GM10248 (cell line): ENCODE measurements at places on chromosomes 2 and 18.
A peak's percentile ranks its signal among the peaks of the same experiment; 100 is the strongest.

GRCh38 chr18:56003720-56004088 lies 415.7 kb upstream of the TCF4 start:
- DNase-seq: no peak

DNA sequence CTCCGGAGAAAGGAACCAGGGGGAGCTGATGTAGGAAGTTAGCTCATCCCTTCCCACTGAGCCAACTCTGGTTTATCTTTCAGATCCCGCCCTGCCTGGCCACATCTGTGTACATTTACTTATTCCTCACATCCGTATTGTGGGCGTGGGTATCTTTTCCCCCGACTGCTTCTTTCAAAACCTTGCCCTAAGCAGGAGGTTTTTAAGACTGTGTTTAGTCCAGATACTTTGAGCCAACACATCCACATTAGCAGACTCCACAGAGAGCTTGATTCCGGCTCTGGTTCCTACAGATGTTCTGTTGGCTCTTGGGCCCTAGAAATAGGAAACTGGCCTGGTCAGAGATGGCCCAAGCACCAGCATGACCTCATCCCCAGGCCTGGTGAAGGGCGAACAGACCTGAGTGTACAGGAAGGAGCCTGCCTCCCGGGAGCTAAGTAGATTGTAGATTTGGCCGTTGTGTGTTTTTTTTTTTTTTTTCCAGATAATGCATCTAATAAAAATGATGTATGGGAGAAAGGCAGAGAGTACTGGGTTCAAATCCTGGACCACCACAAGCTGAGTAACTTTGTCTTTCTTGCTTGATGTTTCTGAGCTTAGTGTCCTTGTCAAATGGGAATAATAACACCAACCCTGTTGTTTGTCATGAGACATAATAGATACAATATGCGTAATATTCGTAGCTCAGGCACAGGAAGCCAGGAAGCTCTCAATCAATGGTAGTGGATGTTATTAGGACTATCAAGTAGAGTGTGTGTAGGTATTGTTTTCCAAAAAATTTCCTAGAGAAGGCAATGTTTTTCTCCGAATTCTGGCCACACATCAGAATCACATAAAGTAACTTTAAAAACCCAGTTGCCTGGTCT lies 92.3 kb downstream of the PRKCE start:
- no peak for DNase-seq

- DNase-seq: peak; percentile 87
Measured at GRCh38 chr2:130824492-130825061, 12.1 kb upstream of the ARHGEF4 start.

DNA sequence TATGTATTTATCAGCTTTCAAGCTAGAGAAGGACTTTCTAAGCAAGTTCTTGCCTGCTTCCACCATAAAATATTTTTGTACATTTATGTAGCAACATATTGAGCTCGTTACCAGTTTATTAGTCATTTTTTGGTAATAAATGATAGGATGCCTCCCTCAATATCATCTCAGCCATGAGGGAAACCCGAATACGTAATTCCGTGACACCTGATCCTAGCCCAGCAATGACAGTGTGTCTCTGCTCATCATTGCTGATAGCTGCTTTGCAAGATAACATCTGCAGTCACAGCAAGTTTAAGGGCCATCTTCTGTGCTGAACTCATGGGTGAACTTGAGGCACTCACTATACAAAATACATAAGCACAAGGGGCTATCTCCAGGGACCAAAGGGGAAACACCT lies 62.2 kb downstream of the COL6A3 start:
- DNase-seq: no peak

DNA sequence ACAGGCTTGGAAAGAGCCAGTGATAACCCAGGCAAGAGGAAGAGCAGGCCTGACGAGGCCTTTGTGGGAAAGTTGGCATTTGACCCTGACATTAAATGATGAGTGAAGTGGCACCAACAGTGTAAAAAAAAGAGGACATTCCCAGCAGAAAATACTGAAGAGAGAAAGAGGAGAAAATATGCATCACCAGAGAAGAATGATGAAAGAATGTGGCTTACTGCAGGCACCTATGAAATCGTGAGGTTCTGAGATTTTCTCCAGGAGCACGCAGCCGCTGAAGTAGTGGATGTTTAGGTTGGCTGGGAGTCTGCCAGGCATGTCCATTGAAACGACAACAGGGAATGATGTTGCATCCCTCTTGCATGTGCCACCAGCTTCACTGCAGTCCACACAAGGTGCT lies 13.8 kb downstream of the EHD3 start:
- DNase-seq: no peak

GRCh38 chr2:22885245-22885644 lies 499.7 kb upstream of the KLHL29 start:
- no peak for DNase-seq

DNA sequence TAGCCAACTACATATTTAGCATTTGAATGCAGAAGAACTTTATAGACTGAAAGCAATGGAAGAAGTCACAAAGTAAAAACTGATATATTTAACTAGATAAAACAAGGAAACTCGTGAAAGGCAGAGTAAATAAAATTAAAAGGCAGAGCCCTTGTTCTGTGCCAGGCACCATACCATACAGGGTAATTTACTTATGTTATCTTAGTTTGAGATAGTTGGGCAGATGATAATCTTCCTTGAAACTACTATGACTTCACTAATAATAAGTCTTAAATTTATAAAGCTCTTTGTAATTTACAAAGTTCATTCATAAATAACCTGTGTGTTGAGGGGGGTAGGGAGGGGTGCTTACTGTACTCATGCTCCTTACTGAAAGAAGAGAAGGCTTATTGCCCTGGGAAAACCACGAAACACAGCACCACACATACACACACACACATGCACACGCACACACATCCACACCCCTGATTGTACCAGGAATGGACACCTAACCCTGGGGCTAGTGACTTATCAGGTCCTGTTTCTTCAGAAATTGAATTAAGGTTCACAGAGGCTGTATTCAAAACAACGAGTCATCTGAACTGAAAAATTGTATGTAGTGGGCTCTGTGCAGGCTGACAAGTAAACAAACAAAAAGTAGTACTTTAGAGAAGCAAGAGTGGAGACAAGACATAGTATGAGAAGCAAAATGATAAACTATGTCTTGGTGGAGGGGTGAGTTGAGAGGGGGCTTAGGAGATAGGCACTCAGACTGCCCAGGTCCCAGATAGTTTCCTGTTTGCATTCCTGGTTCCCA lies 38.1 kb downstream of the AGFG1 start:
- no peak for DNase-seq

- DNase-seq: no peak
Measured at GRCh38 chr2:134771313-134771801, 52.6 kb upstream of the TMEM163 start.

GRCh38 chr2:88187927-88188326 lies 17.8 kb downstream of the THNSL2 start:
- no peak for DNase-seq

GRCh38 chr2:58137221-58137620 lies 90.6 kb downstream of the VRK2 start:
- no peak for DNase-seq

DNA sequence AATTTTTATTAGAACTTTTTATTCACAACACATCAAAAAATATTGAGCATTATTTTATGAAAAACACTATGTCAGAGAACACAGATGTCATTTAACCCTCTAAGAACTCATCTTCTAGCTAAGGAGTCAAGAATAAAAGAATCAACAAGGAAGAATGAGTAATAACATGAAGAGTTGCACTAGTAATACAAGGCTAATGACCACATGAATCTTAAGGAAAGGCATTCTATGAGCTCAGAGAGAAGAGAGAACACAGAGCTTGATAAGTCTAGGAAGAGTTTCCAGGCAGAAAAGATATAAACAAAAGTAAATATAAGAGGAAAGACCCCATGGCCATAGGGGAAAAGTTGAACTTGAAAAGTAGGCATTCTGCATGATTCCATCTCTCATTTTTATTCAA lies 166.5 kb downstream of the MAIP1 start:
- no peak for DNase-seq

- no peak for DNase-seq
Measured at GRCh38 chr18:52874774-52875173, 534.8 kb downstream of the DCC start.

DNA sequence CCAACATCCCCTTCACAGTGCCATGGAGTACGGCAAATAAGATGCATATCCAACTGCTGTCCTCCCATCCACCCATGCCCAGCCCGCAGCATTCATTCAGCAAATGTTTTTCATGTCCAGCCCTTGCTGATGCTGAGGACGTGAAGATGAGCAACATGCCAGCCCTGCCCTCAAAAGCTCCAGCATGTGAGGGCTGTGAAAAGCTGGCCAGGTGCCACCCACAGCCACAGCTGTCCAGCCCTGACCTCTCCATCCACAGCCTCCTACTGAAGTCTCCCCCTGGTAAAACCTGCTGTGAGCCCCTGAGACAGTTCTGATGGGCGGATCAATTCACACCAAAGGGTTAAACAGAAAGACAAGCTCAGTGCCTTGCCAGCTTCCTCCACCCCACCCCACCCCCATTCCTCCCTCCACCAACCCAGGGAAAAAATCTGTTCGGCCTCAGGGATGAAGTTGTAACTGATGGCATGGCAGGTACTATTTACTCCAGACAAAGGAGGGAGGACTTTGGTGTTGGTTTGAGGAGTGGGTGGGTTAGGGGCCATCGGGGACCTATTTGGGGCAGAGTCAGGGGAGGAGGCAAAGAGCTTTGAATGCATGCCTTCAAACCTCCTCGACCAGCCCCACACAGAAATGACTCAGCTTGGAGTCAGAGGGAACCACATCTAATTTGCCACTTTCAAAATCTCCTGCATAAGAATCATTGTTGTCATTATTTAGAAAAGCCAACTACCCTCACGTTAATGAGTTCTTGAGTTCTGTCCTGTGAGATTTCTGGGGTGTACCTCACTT lies 4.3 kb downstream of the ZBTB7C start:
- no peak for DNase-seq

- no peak for DNase-seq
Measured at GRCh38 chr2:216144857-216145256, 35.7 kb downstream of the XRCC5 start.

DNA sequence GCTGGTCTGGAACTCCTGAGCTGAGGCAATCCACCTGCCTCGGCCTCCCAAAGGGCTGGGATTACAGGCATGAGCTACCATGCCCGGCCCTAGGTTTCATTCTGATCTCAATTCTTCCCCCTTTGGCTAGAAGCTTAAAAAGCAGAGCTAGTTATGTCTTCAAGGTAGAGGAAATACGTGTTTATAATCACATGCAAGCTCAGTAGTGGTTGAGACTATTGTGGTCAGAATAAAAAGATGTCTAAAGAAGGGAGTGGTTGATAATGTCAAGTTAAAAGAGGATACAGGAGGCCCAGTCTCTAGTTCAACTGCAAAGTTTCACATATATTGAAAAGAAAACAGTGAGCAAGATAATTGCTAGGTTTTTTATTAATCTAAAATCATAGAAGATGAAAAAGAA lies 807.8 kb upstream of the ACVR2A start:
- DNase-seq: no peak

DNA sequence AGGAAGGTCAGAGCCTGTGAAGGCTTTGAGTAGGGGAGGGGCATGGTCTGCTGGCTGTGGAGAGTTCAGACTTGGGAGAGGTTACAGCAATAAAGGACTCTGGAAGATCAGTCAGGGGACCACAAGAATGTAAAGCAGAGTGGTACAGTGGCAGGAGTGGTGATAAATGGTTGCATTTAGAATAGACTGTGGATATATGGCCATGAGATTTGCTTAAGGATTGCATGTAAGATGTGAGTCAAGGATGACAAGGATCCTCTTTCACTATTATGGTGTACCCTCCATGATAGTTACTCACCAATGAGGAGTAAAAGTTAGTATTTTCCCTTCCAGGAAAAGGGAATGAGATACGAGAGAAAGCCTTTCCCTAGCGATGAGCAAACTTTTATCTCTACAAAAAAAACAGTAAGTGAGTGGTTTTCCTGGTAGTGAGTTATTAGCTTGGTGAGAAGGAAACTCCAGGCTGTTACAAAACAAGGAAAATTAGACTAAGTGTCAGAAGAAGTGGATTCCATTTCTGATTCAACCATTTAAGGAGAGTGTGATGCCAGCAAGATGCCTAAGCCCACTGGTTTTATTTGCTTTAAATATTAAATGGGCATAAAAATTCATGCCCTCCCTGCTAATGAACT lies 818.0 kb upstream of the ACVR2A start:
- no peak for DNase-seq

DNA sequence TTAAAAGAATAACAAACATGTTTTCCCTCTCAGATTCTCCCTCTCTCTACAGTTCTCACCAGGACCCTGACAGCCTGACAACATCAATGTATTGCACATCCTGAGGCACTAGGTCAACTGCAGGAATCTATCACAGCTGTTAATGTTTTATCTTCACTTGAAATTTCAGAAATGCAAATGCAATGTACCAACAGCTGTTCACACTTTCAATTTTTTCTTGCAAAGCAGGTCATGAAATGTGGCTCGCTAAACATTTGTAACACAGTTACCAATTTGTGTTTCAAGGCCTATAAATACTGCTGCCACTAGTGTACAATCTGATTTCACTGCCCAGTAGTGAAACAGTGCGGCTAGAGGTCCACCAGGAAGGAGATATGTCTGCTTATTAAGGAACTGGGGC lies 147.8 kb downstream of the EXOC6B start:
- no peak for DNase-seq

DNA sequence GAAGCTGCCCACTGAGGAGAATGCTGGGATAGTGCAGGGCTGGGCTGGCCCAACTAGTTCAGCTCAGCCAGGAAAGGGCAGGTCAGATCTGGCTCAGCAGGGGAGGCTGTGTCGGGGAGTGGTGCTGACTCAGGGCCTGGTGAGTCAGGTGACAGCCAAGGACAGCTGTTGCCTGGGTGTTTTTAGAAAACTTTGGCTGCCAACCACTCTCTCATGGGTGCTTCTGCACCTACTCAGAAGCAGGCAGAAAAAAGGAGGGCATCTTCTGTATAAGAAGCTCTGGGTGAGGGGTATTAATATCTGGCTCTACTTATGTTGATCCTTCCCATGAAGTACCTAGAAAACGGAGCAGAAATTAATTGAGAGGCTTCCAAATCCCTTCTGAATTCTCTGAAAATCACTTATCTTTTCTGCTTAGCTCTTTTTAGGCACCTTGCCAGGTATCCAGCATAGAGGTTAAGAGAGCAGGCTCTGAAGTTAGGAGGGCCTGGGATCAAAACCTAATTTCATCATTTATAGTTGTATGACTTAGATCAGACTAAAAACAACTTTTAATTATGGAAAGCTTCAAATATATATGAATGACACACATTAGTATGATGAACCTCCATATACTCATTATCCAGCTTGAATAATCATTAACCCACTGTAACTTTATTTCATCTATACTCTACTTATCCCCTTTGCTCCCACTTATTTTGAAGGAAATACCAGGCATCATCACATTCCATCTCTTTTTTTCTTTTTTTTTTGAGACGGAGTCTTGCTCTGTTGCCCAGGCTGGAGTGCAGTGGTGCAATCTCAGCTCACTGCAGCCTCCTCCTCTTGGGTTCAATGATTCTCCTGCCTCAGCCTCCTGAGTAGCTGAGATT lies 15.5 kb upstream of the RAB10 start:
- DNase-seq: no peak

GRCh38 chr2:20179755-20180594 lies 45.0 kb downstream of the SDC1 start:
- DNase-seq: no peak

GRCh38 chr2:46952171-46952570 lies 36.6 kb upstream of the MCFD2 start:
- DNase-seq: no peak
